ENCODE measurements at places on chromosomes 7 and 10. TPM values are rescaled to one million over a fixed set of nuclear protein-coding genes. Genes with fewer than 3 reads are reported as not detected.

- H3K27me3 ChIP-seq = no peaks in the 10 kb centered on the region
- peaks cover 14% of the 10 kb centered on the region for H3K4me1 ChIP-seq
- H3K4me3 ChIP-seq = no peak overlapping the region
These were observed 25.2 kb upstream of the ZNF488 start for GRCh38 chr10:47409171-47409865.

- no peaks in the 10 kb centered on the region for H3K4me1 ChIP-seq
- H3K36me3 ChIP-seq = no peaks in the 10 kb centered on the region
- no peak overlapping the region for H3K4me3 ChIP-seq
These were observed 13.2 kb downstream of the ERVW-1 start for GRCh38 chr7:92464515-92464914.

GRCh38 chr7:150811-151221 lies 41.6 kb upstream of the FAM20C start:
- H3K36me3 ChIP-seq = no peaks in the 10 kb centered on the region
- no peaks in the 10 kb centered on the region for H3K27me3 ChIP-seq
- H3K4me1 ChIP-seq = peaks cover 10% of the 10 kb centered on the region

Gene TRPV5
- not detected for total RNA-seq

Measured in vagina (tissue), 2 donors.